Gastroesophageal sphincter (tissue), 4 donors: ENCODE measurements at places on chromosomes 2 and 18. TPM values are rescaled to one million over a fixed set of nuclear protein-coding genes. Genes with fewer than 3 reads are reported as not detected.

The MROH2A gene
- not detected for total RNA-seq

The FSIP2 gene
- total RNA-seq: 0.04 TPM

The FZD7 gene
- 38.0 TPM for total RNA-seq

The ZDBF2 gene
- 15.2 TPM for total RNA-seq

The RPRM gene
- 1.2 TPM for total RNA-seq

The CROCC2 gene
- total RNA-seq: not detected

The GREB1 gene
- total RNA-seq: 8.8 TPM
